Type B pancreatic cell (in vitro differentiated cells): ENCODE measurements at places on chromosomes 16 and 17. TPM values are rescaled to one million over a fixed set of nuclear protein-coding genes. Genes with fewer than 3 reads are reported as not detected.

Gene ZNF747
- total RNA-seq: 9.3 and 11.4 TPM in 2 replicates

Gene KRT31
- 0.79 TPM in 1 of 2 replicates, not detected in the other for total RNA-seq

Gene SLC4A1
- not detected in 2 replicates for total RNA-seq

Gene FHOD1
- 15.2 and 34.7 TPM in 2 replicates for total RNA-seq

Gene CTRB1
- not detected in 2 replicates for total RNA-seq

Gene TBC1D3
- total RNA-seq: not detected in 2 replicates

Gene C16orf54
- total RNA-seq: 2.1 and 3.3 TPM in 2 replicates

Gene PPM1E
- 1.1 and 3.6 TPM in 2 replicates for total RNA-seq

Gene CHD3
- total RNA-seq: 170 and 172 TPM in 2 replicates

Gene CCL16
- total RNA-seq: not detected in 2 replicates

Gene TMEM94
- total RNA-seq: 86.5 and 112 TPM in 2 replicates

Gene HOXB9
- 1.6 and 9.4 TPM in 2 replicates for total RNA-seq

Gene TPPP3
- 39.3 and 44.5 TPM in 2 replicates for total RNA-seq

Gene USP31
- total RNA-seq: 9.1 and 12.3 TPM in 2 replicates

Gene CSH2
- total RNA-seq: not detected in 2 replicates

Gene UTS2R
- 0.21 and 0.97 TPM in 2 replicates for total RNA-seq

Gene DEXI
- 36.6 and 37.7 TPM in 2 replicates for total RNA-seq

Gene RDM1
- 3.9 and 4.4 TPM in 2 replicates for total RNA-seq

Gene TMC5
- total RNA-seq: 9.1 and 22.1 TPM in 2 replicates

Gene FOXC2
- total RNA-seq: 5.5 and 11.3 TPM in 2 replicates

Gene ABCC3
- 10.6 and 13.3 TPM in 2 replicates for total RNA-seq

Gene PLD6
- total RNA-seq: 0.43 and 1.5 TPM in 2 replicates

Gene GDPD3
- total RNA-seq: 19.7 and 23.2 TPM in 2 replicates

Gene ATAD5
- 5.8 and 14.3 TPM in 2 replicates for total RNA-seq

Gene FDXR
- 28.1 and 44.4 TPM in 2 replicates for total RNA-seq

Gene TEX19
- total RNA-seq: 0.14 TPM in 1 of 2 replicates, not detected in the other

Gene CCL3
- not detected in 2 replicates for total RNA-seq

Gene CBLN1
- 5.8 and 11.3 TPM in 2 replicates for total RNA-seq

Gene SPN
- total RNA-seq: 0.14 and 0.31 TPM in 2 replicates

Gene MMP2
- 5.7 and 106 TPM in 2 replicates for total RNA-seq

Gene TNFRSF13B
- not detected in 2 replicates for total RNA-seq

Gene ITGAL
- 0.33 and 0.48 TPM in 2 replicates for total RNA-seq

Gene OTOP2
- total RNA-seq: 0.12 TPM in 1 of 2 replicates, not detected in the other

Gene TPSAB1
- not detected in 2 replicates for total RNA-seq

Gene FASN
- total RNA-seq: 228 and 326 TPM in 2 replicates

Gene C16orf89
- total RNA-seq: 0.75 and 2.1 TPM in 2 replicates

Gene CSNK2A2
- total RNA-seq: 67.1 and 79.4 TPM in 2 replicates

Gene KRTAP1-1
- not detected in 2 replicates for total RNA-seq

Gene FCSK
- total RNA-seq: 19.5 and 23.9 TPM in 2 replicates

Gene SLC2A4
- 1.2 and 4.0 TPM in 2 replicates for total RNA-seq

Gene PRKCB
- total RNA-seq: 0.95 and 10.2 TPM in 2 replicates

Gene CDH15
- total RNA-seq: 5.0 TPM in 1 of 2 replicates, not detected in the other

Gene SLFN14
- not detected in 2 replicates for total RNA-seq

Gene OR1F1
- 0.34 TPM in 1 of 2 replicates, not detected in the other for total RNA-seq

Gene CAMTA2
- total RNA-seq: 26.3 and 35.6 TPM in 2 replicates

Gene MLYCD
- 6.4 and 7.1 TPM in 2 replicates for total RNA-seq

Gene MRC2
- 1.9 and 52.7 TPM in 2 replicates for total RNA-seq

Gene ASGR1
- 7.5 and 9.7 TPM in 2 replicates for total RNA-seq

Gene CHMP6
- total RNA-seq: 29.1 and 33.4 TPM in 2 replicates

Gene NUPR1
- 1.2 and 4.8 TPM in 2 replicates for total RNA-seq

Gene MAPT
- 3.5 and 4.5 TPM in 2 replicates for total RNA-seq

Gene KRTAP9-4
- total RNA-seq: not detected in 2 replicates

Gene TEX14
- total RNA-seq: 0.17 and 0.34 TPM in 2 replicates
